Smooth muscle cell of the coronary artery (primary cell): ENCODE measurements at places on chromosomes 16 and 17. TPM values are rescaled to one million over a fixed set of nuclear protein-coding genes. Genes with fewer than 3 reads are reported as not detected.

The ABCA3 gene
- 1.2 and 1.7 TPM in 2 replicates for total RNA-seq

The GOT2 gene
- 10.6 and 23.1 TPM in 2 replicates for total RNA-seq

The LYRM9 gene
- 2.3 and 3.2 TPM in 2 replicates for total RNA-seq

The NUDT16L1 gene
- 17.7 and 24.3 TPM in 2 replicates for total RNA-seq

The RPS15A gene
- total RNA-seq: 1,973 and 2,588 TPM in 2 replicates

The COASY gene
- 5.4 and 8.2 TPM in 2 replicates for total RNA-seq

The EPX gene
- not detected in 2 replicates for total RNA-seq

The CX3CL1 gene
- 0.23 and 0.83 TPM in 2 replicates for total RNA-seq

The CCDC57 gene
- 10.5 and 14.0 TPM in 2 replicates for total RNA-seq

The SARM1 gene
- total RNA-seq: 3.6 and 6.6 TPM in 2 replicates

The PDILT gene
- total RNA-seq: not detected in 2 replicates

The NDEL1 gene
- 34.8 and 49.5 TPM in 2 replicates for total RNA-seq

The RAP1GAP2 gene
- 0.15 and 1.2 TPM in 2 replicates for total RNA-seq

The ZNF624 gene
- 3.5 and 4.1 TPM in 2 replicates for total RNA-seq

The KRTAP1-1 gene
- total RNA-seq: not detected in 2 replicates
